ENCODE measurements at places on chromosomes 3 and 15.

- no peak for DNase-seq
These were observed 74.2 kb upstream of the ABHD17C start for GRCh38 chr15:80620931-80621330.

- DNase-seq = no peak
These were observed 302.1 kb upstream of the SGO1 start for GRCh38 chr3:20488151-20488550.

GRCh38 chr3:22684739-22685138 lies 518.4 kb upstream of the UBE2E2 start:
- no peak for DNase-seq

- DNase-seq = no peak
These were observed 2.4 kb downstream of the ACAP2 start for GRCh38 chr3:195440379-195440778.

DNA sequence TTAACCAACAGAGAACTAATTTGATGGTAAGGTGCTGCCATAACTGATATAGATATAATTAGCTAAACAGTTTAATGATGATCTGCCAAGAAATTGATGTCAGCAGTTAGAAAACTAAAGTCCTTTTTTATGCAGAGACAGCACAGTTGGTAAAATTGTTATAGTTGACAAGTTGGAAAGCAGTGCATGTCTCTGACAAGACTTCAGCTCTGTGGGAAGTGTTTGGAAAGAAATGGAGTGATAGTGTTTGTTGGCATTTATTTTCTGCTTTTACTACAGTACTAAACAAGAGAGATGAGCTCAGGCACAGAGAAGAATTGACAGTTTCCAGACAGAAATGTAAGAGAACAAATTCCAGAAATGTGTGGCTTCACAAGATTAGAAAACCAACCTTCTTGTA lies 523.5 kb upstream of the BCHE start:
- DNase-seq = no peak

- no peak for DNase-seq
These were observed 25.9 kb downstream of the SLC9A9 start for GRCh38 chr3:143822374-143822773.

- no peak for DNase-seq
These were observed 19.5 kb downstream of the TMOD2 start for GRCh38 chr15:51770902-51771301.

- no peak for DNase-seq
These were observed 4.6 kb downstream of the SPSB4 start for GRCh38 chr3:141055536-141056445.

GRCh38 chr15:101255615-101256241 lies 3.9 kb upstream of the CHSY1 start:
- DNase-seq = no peak

DNA sequence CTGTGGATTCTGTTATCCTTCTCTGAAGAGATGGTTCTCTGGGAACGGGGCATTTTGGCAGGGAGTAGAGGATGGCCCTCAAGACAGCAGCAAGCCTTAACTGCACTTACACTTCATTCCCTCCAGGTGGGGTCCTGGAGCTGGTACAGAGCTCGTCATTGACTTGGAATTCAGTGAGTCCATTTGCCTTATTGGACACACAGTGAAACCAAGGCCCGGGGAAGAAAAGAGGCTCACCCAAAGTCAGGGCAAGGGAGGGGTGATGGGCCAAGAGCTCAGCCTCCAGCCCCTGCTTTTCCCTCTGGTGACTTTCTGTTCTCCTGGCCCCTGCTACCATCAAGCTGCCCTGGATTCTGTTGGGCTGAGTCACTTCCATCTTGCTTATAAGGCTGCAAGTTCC lies 125.6 kb downstream of the ETFA start:
- no peak for DNase-seq

DNA sequence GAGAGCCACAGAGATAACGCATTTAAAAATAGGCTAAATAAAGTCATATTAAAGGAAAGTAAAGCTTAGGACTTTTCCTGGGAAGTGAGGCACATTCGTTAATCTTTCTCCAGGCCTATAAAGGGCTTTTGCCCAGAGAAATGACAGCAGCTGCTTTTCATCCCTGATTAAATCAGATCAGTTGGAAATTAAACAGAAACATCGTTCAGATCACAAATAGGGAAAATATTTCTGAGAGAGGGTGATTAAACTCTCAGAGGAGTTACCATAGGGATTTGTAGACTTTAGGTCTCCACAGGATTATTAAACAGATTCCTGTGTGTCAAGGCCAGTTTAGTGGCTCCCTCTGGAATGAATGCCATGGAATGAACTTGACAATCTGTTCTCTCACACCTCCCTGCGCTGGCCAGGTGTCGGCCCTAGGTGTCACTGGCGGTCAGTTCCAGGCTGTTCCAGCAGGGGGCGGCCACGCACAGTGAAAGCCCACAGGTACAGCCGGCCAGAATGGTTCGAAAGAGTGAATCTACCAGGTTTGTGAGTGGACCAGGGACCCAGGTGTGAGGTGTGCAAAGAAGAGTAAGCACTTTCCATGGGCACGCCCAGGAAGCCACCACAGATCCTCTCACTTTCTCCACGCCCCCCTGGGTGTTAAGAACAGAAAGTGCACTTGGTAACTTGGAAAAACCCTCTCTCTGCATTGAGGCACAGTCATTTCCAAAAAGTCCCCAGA lies 253.0 kb upstream of the RASGRP1 start:
- DNase-seq = peak; percentile 72

GRCh38 chr15:96564546-96564945 lies 234.0 kb downstream of the NR2F2 start:
- no peak for DNase-seq

- DNase-seq = no peak
These were observed 142.4 kb downstream of the ANXA2 start for GRCh38 chr15:60255390-60255789.

DNA sequence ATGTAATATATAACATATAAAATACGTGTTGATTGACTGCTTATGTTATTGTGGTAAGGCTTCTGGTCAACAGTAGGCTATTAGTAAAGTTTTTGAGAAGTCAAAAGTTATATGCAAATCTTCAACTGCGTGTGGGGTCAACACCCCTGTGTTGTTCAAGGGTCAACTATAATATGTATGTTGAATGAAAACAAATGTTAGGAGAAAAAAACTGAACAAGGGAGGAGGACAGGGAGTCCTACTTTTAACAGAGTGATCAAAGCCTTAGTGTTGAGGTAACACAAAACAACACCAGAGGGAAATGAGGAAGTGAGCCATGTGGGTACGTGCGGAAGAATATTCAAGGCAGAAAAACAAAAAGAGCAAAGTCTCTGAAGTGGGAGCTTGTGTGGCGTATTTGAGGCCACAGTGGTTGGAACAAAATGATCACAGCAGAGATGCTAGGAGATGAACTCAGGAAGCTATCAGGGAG lies 62.5 kb downstream of the SFMBT1 start:
- DNase-seq = peak; percentile 13

DNA sequence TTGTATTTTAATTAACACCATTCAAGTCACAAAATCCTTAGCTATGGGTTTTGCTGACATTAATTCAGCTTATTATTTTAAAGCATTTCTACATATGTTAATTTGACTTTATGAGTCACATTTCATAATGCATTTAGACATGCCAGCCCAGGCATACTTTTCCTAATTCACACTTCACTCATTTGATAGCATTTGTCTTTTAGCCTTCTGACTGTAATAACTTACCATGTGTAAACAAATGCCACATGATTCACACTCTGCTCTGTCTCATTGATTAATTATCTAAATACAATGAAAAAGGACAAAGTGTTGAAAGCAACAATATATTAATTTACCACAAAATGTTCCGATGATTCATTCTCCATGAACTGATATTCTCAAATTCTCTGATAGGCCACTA lies 927.8 kb upstream of the EPHA6 start:
- no peak for DNase-seq

DNA sequence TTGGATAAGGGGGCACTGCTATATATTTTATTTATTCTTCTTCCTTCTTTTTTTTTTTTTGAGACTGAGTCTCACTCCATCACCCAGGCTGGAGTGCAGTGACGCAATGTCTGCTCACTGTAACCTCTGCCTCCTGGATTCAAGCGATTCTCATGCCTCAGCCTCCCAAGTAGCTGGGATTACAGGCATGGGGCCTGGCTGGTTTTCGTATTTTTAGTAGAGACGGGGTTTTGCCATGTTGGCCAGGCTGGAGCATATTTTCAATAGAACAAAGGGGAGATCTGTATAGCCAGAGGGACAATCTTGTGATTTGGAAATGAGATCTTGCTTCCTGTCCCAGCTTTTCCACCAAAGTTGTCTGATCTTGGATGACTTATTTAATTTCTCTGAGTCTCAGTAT lies 133.1 kb upstream of the ABHD17C start:
- DNase-seq = no peak

- DNase-seq = no peak
These were observed 98.3 kb upstream of the SPATA12 start for GRCh38 chr3:56962206-56962605.

GRCh38 chr15:68997930-68998777 lies 16.3 kb upstream of the NOX5 start:
- no peak for DNase-seq

- no peak for DNase-seq
These were observed 286.4 kb downstream of the TBC1D5 start for GRCh38 chr3:17456046-17456445.

- no peak for DNase-seq
These were observed 271.5 kb downstream of the TUSC7 start for GRCh38 chr3:116981089-116981488.

DNA sequence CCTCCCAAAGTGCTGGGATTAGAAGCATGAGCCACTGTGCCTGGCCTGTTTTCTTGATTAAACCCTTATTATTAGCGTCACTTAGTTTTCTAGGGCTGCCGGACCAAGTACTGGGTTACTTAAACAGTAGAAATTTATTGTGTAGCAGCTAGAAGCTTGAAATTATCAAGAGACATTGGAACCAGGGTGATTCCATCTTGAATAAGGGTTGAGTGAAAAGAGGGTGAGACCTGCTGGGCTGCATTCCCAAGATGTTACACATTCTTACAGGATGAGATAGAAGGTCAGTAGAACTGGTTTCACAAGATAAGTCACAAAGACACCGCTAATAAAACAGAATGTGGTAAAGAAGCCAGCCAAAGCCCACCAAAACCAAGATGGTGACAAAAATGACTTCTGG lies 18.6 kb upstream of the FSTL1 start:
- no peak for DNase-seq

GRCh38 chr3:56855856-56856512 lies 54.2 kb upstream of the ARHGEF3 start:
- DNase-seq = no peak

GRCh38 chr3:197082871-197083270 lies 53.3 kb upstream of the MELTF start:
- DNase-seq = no peak

- DNase-seq = no peak
These were observed 39.7 kb upstream of the LRRFIP2 start for GRCh38 chr3:37214076-37214475.

- no peak for DNase-seq
These were observed 111.2 kb upstream of the MCTP2 start for GRCh38 chr15:94119923-94120775.

DNA sequence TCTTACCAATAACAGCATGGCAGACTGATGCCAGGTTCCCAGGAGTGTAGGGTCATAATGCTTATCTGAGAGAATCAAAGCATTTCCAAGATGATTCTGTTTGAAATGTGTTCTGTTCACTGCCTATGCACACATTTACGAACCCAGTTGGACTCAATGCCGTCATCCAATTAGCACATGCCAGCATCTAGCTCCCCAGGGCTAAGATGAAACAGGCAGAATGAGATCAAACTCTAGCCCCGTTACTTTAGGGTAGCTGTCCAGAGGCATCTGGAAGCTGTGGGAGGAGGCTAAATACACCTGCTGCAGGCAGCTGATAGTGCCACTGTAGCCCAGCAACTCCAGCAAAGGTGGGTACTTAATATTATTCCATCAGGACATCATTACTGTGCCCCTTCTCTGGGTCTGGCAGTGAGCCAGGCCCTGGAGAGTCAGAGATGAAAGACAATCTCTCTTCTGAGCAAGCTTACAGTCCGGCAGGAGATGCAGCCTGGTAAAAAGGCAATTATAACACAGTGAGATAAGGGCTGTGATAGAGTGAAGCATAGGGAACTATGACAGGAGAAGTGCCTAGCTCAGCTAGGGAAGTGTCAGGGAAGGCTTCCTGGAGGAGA lies 156.4 kb upstream of the PPP2R3A start:
- no peak for DNase-seq
